Glutamatergic neuron (in vitro differentiated cells): ENCODE measurements at places on chromosomes 5 and 9. TPM values are rescaled to one million over a fixed set of nuclear protein-coding genes. Genes with fewer than 3 reads are reported as not detected.
A peak's percentile ranks its signal among the peaks of the same experiment; 100 is the strongest.

- no peak for DNase-seq
Observed at GRCh38 chr5:163458778-163459385, 1.0 kb downstream of the NUDCD2 start.

DNA sequence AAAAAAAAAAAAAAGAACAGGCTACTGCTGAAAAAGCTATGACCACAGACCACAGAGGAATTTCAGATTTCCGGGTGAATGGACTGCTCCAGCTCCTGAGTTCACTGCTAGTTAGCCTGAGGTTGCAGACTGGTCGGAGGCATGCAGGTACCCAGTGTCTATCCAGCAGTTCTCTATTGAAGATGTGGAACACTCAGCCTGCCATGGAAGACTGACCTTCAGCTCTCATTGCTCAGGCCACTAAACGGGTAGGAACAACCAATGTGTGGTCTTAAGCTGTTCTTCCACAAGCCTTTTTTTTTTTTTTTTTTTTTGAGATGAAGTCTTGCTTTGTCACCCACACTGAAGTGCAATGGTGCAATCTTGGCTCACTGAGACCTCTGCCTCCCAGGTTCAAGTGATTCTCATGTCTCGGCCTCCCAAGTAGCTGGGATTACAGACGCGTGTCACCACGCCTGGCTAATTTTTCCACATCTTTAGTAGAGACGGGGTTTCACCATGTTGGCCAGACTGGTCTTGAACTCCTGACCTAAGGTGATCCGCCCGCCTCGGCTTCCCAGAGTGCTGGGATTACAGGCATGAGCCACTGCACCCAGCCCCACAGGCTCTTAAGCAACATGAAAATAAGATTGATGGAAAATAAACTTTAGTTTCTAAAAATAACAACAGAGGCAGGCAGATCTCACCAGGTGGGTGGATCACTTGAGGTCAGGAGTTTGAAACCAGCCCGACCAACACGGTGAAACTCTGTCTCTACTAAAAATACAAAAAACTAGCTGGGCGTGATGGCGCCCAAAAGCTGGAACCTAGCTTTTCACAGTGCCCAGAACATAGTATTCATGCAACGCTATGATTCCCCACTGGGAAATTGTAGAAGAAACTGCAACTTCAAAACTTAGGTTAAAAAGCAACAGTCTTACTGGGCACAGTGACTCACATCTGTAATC lies 20.0 kb upstream of the NPM1 start:
- no peak for DNase-seq

GRCh38 chr5:154966081-154966841 lies 25.4 kb downstream of the MRPL22 start:
- no peak for DNase-seq

- no peak for DNase-seq
Observed at GRCh38 chr5:138539791-138540190, 3.2 kb downstream of the ETF1 start.

DNA sequence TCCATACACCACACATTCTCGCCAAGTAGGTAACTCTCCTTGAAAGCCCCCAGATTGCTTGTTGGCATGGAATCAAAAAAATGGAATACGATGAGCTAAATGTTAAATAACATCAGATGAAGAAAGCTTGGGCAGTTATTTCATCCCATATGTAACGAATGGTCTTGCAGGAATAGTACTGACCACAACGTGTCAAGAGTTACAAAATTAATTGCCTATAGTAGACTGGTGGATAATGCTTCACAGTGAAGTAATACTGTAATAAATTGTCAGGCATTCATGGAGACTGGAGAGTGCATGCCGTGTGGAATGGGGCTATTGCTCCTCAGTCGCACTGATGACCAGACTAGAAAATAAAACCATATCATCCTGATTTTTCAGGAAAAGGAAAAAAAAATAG lies 1628.7 kb downstream of the MAT2B start:
- no peak for DNase-seq

GRCh38 chr9:96688745-96689464 lies 33.8 kb upstream of the PRXL2C start:
- no peak for DNase-seq

- no peak for DNase-seq
Observed at GRCh38 chr9:136090056-136090735, 4.9 kb downstream of the NACC2 start.

GRCh38 chr5:52693280-52693679 lies 94.4 kb upstream of the ITGA1 start:
- no peak for DNase-seq

GRCh38 chr9:125600194-125600593 lies 106.8 kb downstream of the MAPKAP1 start:
- DNase-seq = no peak

DNA sequence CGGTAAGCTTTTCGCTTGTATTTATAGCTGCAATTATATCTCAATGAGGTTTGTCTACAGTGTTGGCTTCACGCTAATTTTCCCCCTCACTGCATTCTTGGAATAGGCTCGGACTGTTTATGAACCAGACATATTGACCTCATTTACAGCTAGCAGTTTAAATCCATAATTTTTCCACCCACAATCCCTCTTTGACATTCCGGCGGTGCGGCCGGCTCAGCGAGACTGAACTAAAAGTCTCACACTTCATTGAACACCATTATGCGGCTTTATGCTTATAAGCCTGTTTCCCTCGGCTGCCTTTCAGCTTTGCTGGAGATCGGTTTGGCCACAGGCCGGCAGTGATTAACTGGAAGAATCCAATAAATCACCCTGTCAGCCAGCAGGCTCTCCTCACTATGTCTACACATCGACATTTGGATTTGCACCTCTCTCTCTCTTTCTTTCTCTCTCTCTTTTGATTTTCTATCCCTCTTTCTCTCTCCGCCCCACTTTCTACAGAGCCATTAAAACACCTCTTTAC lies 315.0 kb upstream of the TLE4 start:
- DNase-seq = peak; percentile 54

DNA sequence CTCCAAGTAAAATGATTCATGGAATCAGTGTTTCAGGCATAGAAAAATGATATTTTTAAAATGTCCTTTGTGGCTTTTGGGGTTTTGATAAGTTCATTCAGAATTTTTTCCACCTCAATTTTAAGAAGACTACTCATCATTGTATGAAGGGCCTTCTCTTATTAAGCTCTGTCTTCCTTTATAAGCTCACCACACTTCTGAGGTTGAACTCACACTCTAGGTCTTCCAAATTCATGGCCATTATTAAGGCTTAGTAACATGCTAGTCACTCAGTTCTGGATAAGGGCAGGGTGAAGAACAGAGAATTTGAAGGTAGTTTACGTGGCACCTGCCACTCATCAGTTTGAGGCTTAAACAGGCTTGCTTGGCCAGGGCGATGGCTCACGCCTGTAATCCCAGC lies 4.2 kb downstream of the MELK start:
- DNase-seq = no peak

The TLE4 gene
- total RNA-seq = 97.4 TPM

The CDH12 gene
- 23.5 TPM for total RNA-seq

The GPR150 gene
- total RNA-seq = not detected

The OBP2B gene
- total RNA-seq = not detected

The ANGPTL2 gene
- total RNA-seq = 55.5 TPM
